ENCODE measurements at places on chromosomes 1 and 21. TPM values are rescaled to one million over a fixed set of nuclear protein-coding genes. Genes with fewer than 3 reads are reported as not detected.

Gene HLX
- total RNA-seq, result 4.1 TPM

Gene THEM5
- total RNA-seq, result not detected

Gene MPL
- not detected for total RNA-seq

Gene PTAFR
- total RNA-seq, result 0.65 TPM

Gene KRTAP10-2
- total RNA-seq, result not detected

Gene MCOLN3
- 2.3 TPM for total RNA-seq

Gene ERO1B
- total RNA-seq, result 1.5 TPM

Gene MLLT11
- total RNA-seq, result 6.1 TPM

Gene PRKACB
- total RNA-seq, result 18.3 TPM

Gene EIF4G3
- 58.6 TPM for total RNA-seq

Gene ABCA4
- total RNA-seq, result 0.09 TPM

Gene ZNF695
- total RNA-seq, result 0.82 TPM

Gene MAP10
- total RNA-seq, result 1.5 TPM

Gene FAM177B
- not detected for total RNA-seq

Gene NEXN
- total RNA-seq, result 17.6 TPM

Gene CR1L
- not detected for total RNA-seq

Gene CHIA
- not detected for total RNA-seq
